Cerebellar nuclear complex (tissue), 1 donor: ENCODE measurements at places on chromosomes 1 and 21.

DNA sequence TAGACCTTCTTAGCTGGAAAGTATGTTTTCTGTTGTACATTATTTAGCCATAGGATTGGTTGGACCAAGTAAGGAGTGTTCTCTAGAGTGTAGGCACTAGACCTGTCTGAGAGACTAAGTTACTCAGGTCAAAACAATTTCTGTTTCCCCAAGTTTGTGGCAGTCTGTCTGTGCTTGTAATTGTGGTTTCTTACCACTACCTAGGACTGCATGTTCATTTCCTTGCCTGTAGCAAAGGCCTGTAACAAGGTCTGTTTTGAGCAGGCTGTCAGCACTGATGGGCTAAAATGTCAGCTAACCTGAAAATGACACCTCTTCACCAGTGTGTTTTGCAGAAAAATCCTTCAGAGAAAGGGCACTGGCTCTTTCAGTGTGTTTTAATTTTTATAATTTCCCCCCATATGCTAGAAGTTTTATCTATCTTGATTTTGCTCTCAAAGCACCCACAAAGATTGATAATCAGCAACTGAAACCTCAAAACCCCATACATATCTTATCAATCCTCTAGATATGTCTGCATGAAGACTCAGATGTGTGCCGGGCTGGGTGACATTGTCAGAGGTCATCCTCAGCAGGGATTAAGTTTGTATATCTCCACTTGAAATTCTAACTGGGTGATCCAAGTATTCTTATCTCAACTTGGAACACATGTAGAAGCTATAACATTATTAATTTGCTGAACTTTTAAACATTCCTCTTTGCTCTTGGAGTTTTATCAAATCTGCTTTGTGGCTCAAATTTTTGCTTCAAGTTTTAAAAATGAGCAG is 50.7 kb upstream of the ST6GALNAC3 start:
- DNase-seq, result no peak

- DNase-seq, result no peak
These were observed 35.4 kb downstream of the MIA3 start for GRCh38 chr1:222653178-222653827.

DNA sequence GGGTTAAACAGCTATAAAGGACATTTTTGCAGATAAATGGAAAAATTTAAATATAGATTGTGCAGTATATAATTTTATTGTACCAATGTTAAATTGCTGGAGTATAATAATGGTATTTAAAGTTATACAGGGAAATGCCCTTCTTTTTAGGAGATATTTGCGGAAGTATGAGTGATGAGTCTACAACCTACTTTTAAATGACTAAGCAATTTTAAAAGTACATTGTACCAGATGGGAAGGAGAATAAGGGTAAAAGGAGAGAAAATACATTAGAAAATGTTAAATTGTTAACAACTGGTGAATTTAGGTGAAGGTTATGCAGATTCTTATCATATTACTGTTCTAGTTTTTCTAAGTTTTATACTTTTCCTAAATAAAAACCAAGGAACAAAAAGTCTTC is 91.8 kb downstream of the ZZZ3 start:
- no peak for DNase-seq

GRCh38 chr1:161935264-161935663 is 88.4 kb downstream of the OLFML2B start:
- DNase-seq, result no peak

- no peak for DNase-seq
These were observed 451.1 kb downstream of the SETD4 start for GRCh38 chr21:35609263-35609662.

DNA sequence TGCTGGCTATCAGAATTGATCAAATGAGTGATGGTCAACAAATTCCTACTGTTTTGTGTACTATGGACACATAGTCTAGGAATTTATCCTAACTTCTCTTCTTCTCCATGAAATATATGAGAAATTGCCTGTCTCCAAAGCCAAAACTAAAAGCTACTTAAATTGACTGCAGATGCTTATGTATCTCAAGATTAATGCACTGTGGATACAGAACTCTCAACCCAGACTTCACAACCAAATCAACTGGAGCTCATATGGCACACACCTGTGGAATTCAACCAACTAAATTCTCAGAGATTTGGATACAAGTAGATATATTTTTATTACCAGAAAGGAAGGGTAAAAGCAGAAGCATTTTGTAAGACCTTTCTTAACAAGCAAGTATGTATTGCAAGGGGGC is 566.1 kb downstream of the LTN1 start:
- no peak for DNase-seq

- DNase-seq, result no peak
These were observed 755 bp downstream of the FBXO42 start for GRCh38 chr1:16351456-16351993.

GRCh38 chr1:151418081-151418480 is 18.7 kb downstream of the PSMB4 start:
- no peak for DNase-seq
